ENCODE measurements at places on chromosomes 5 and 9. TPM values are rescaled to one million over a fixed set of nuclear protein-coding genes. Genes with fewer than 3 reads are reported as not detected.
A peak's percentile ranks its signal among the peaks of the same experiment; 100 is the strongest.

Gene CARD9
- 3.6 TPM for total RNA-seq

GRCh38 chr5:146840016-146840415, 38.5 kb downstream of the PPP2R2B start:
- H3K4me3 ChIP-seq = no peak overlapping the region
- no peaks in the 10 kb centered on the region for H3K27me3 ChIP-seq
- no peaks in the 10 kb centered on the region for H3K36me3 ChIP-seq
- H3K4me1 ChIP-seq = peaks cover 3% of the 10 kb centered on the region
- no peak for DNase-seq
- H3K27ac ChIP-seq = no peak overlapping the region

GRCh38 chr9:26329974-26330373, 562.6 kb downstream of the CAAP1 start:
- H3K4me1 ChIP-seq = peaks cover 7% of the 10 kb centered on the region
- no peak for DNase-seq
- no peaks in the 10 kb centered on the region for H3K36me3 ChIP-seq
- peaks cover 20% of the 10 kb centered on the region for H3K27me3 ChIP-seq

- H3K36me3 ChIP-seq = no peaks in the 10 kb centered on the region
- peak overlapping the region; percentile 97 for H3K27ac ChIP-seq
- no peaks in the 10 kb centered on the region for H3K27me3 ChIP-seq
- H3K4me1 ChIP-seq = peaks cover 72% of the 10 kb centered on the region
- no peak overlapping the region for H3K4me3 ChIP-seq
Observed at GRCh38 chr9:129481810-129482511, 138.9 kb downstream of the C9orf50 start.

GRCh38 chr5:17991775-17992174, 357.5 kb downstream of the TAF11L14 start:
- no peaks in the 10 kb centered on the region for H3K4me1 ChIP-seq
- H3K27ac ChIP-seq = no peak overlapping the region
- H3K27me3 ChIP-seq = no peaks in the 10 kb centered on the region
- no peaks in the 10 kb centered on the region for H3K36me3 ChIP-seq

Gene IER5L
- total RNA-seq = 34.7 TPM

Gene LVRN
- total RNA-seq = 0.35 TPM

GRCh38 chr9:5910413-5911057, 19.8 kb downstream of the MLANA start:
- H3K4me3 ChIP-seq = no peak overlapping the region
- no peaks in the 10 kb centered on the region for H3K27me3 ChIP-seq
- no peak overlapping the region for H3K27ac ChIP-seq
- DNase-seq = no peak
- H3K4me1 ChIP-seq = no peaks in the 10 kb centered on the region

DNA sequence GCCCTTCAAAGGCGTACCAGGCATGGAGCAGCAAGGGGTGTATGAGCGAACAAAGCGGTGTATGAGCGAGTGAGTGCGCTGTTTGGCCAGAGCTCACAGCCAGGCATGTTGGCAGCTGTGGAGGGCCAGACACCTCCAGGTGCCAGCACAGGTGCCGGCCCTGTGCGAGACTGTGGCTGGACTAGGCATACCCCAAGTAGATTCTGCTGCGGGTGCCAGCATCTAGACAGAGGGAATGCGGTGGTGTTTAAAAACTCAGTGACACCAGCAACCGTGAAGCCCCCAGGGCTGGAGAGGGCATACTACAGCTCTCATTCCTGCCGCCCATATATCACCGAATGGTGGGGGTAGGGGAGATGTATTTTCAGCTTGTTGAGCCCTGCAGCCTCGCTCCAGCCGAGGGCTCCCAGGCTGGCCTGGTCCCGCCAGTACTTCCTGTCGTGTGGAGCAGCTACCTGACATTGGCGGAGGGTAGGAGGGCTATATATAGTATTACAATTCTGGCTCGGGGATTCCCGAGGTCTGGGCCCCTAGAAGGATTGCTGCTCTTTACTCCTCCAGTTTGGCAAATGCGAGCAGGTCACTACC, 1829.6 kb upstream of the NUDT12 start:
- DNase-seq = no peak
- no peak overlapping the region for H3K4me3 ChIP-seq
- no peaks in the 10 kb centered on the region for H3K27me3 ChIP-seq
- H3K36me3 ChIP-seq = no peaks in the 10 kb centered on the region

DNA sequence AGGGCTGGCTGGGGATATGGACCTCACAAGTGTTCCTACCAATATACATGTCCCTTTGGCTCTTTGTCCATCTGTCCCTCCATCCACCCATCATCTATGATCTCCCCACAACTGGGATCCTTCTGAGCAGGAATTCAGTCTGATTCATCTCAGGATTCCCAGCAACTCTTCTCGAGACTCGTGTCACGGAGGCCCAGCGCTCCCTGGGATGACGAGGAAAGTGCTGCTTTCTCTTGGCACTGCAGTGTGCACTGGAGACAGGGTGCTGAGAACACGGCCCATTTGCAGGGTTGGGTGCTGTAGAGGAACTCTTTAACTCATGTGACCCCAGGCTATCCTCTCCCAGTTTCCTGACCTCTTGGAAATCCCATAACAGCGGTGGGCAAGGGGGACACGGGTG, 72.9 kb downstream of the ANGPTL2 start:
- H3K36me3 ChIP-seq = no peaks in the 10 kb centered on the region
- no peak for DNase-seq
- H3K27me3 ChIP-seq = no peaks in the 10 kb centered on the region
- H3K4me3 ChIP-seq = no peak overlapping the region

Gene NUTM2F
- 0.31 TPM for total RNA-seq

Gene LCN15
- total RNA-seq = 1.9 TPM

Gene PCDHAC1
- 10.1 TPM for total RNA-seq

Gene GABRA1
- not detected for total RNA-seq

DNA sequence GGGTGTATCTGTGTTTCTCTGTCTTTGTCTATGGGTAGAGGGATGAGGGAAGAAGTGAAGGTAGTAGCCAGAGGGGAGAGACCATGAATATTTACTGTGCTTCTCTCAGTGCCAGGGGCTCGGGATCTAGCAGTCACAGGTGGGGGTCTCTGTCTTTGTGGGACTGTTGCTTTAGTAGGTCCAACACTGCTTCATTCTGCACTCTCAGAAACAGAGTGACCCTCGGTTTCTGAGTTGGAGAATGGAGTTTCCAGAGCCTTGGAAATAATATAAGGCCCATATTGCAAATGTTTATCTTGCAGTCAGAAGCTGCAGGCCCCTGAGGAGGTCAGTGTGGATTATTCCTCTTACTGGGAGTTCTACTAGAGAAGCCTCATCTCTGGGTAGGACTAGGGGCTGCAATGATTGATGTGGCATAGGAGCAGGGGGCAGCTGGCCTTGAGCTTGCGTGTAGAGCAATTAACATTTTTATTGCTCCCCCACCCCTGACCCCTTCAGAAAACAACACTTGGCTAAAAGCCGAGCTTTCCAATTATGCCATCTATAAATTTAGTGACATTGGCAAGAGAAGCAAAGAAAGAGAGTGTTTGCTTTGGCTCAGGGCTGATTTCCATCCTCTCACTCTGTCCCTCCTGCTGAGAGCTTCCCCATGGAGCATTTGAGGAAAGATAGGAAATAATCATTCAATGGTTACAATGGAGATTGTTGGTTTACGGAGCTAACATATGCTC, 55.0 kb upstream of the TRPC7 start:
- no peaks in the 10 kb centered on the region for H3K27me3 ChIP-seq
- no peak for DNase-seq
- H3K4me1 ChIP-seq = peaks cover 44% of the 10 kb centered on the region
- H3K36me3 ChIP-seq = no peaks in the 10 kb centered on the region
- no peak overlapping the region for H3K4me3 ChIP-seq

- peaks cover 1% of the 10 kb centered on the region for H3K4me1 ChIP-seq
- H3K4me3 ChIP-seq = no peak overlapping the region
- H3K27me3 ChIP-seq = no peaks in the 10 kb centered on the region
- no peak for DNase-seq
Observed at GRCh38 chr9:100449420-100449819, 22.5 kb downstream of the MSANTD3 start.
